ENCODE measurements at places on chromosomes 3 and 15.

GRCh38 chr15:37106490-37107001 lies 6.2 kb upstream of the MEIS2 start:
- DNase-seq, result no peak

DNA sequence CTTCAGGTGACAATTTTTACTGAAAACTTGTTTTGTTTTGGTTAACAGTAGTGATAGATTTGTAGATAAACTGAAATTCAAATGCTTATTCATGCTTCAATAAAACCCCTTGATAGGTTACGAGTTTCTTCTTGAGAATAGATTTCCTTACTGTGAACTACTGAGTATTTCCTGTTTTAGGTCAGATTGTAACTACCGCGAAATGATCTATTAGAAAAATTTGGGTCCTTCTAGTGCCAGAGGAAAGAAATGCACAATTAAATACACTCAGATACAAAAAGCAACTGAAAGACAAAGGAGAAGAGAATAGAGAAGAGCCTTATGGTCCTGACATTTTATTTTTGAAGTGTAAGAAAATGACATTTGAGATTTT lies 251.7 kb upstream of the TBL1XR1 start:
- no peak for DNase-seq

GRCh38 chr15:28984421-28985315 lies 98.9 kb downstream of the APBA2 start:
- no peak for DNase-seq

DNA sequence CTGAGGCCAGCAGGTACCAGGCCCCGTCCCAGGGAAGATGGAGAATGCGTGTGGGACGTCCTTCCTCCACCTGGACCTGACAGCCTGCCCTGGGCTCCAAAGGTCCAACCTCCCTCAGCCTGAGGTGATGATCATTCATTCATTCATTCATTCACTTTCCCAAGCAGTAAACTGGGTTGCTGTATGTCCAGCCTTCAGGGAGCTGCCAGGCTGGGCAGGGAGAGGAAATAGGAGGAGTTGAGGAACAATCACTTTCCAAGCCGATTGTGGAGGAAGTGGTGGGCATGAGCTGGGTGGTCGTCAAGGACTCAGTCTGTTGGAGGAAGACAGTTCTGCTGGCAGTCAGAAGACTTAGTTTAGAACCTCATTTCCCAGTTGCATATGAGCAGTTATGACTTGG lies 10.2 kb upstream of the CCDC33 start:
- DNase-seq, result no peak

- DNase-seq, result no peak
These were observed 13.8 kb downstream of the RIOX2 start for GRCh38 chr3:97958396-97958795.

GRCh38 chr3:176755552-176755951 lies 441.7 kb downstream of the TBL1XR1 start:
- no peak for DNase-seq

- no peak for DNase-seq
These were observed 32.6 kb upstream of the ITGA11 start for GRCh38 chr15:68464448-68465090.

GRCh38 chr15:44735482-44736180 lies 697 bp upstream of the TRIM69 start:
- DNase-seq, result peak; percentile 55

- no peak for DNase-seq
These were observed 301.7 kb upstream of the ROPN1 start for GRCh38 chr3:124293584-124293983.
